ENCODE measurements at places on chromosomes 6 and 20.

GRCh38 chr20:51446656-51447055 is 95.9 kb downstream of the NFATC2 start:
- no peak for DNase-seq

GRCh38 chr6:6688951-6689350 is 100.4 kb downstream of the LY86 start:
- no peak for DNase-seq

- no peak for DNase-seq
Measured at GRCh38 chr20:34983089-34983820, 27.6 kb downstream of the MYH7B start.

DNA sequence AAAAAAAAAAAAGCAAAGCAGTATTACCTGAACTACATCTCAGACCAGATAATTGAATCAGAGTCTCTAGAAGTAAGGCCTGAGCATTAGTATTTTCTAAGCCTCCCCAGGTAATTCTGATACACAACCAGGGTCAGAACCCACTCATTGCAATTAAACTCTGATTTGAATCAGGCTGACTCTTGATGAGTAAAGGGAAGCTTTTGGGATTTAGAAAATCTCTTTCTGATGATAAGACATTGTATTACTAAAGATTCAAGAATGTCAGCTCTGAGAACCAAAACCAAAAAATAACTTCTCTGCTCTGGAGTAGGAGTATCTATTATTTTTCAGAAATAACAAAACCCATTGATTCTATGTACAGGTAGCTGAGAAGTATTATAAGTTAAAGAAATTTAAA is 100.1 kb upstream of the COL21A1 start:
- no peak for DNase-seq

- DNase-seq: no peak
Measured at GRCh38 chr20:59004763-59005522, 2.1 kb downstream of the CTSZ start.
